ENCODE measurements at places on chromosomes 3 and 15.
A peak's percentile ranks its signal among the peaks of the same experiment; 100 is the strongest.

- H3K27ac ChIP-seq: peak overlapping the region; percentile 96
- peak overlapping the region; percentile 100 for H3K4me3 ChIP-seq
- H3K27me3 ChIP-seq: no peaks in the 10 kb centered on the region
- H3K36me3 ChIP-seq: peaks cover 16% of the 10 kb centered on the region
- H3K4me1 ChIP-seq: peaks cover 51% of the 10 kb centered on the region
- DNase-seq: peak; percentile 57
Observed at GRCh38 chr3:196740481-196741248, 1.0 kb downstream of the PAK2 start.

DNA sequence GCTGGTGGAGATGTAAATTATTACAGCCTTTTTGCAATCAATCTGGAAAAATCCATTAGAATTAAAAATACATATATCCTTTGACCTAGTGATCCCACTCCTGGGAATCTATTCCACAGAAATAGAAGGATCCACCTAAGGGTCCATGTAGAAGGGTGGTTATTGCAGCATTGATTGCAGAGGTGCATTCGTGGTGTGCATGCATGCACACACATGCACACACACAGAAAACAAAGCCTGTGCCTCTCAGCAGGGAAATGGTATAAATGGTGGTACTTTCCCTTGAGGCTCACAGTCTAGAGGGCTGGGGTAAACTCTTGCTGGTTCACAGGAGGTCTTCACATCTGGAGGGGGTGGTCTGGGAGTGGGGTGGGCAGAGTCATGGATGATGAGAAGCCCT, 19.4 kb upstream of the ADPGK start:
- no peak overlapping the region for H3K4me3 ChIP-seq
- H3K36me3 ChIP-seq: no peaks in the 10 kb centered on the region
- peaks cover 29% of the 10 kb centered on the region for H3K27me3 ChIP-seq
- H3K4me1 ChIP-seq: peaks cover 7% of the 10 kb centered on the region
- no peak overlapping the region for H3K27ac ChIP-seq
- DNase-seq: no peak

DNA sequence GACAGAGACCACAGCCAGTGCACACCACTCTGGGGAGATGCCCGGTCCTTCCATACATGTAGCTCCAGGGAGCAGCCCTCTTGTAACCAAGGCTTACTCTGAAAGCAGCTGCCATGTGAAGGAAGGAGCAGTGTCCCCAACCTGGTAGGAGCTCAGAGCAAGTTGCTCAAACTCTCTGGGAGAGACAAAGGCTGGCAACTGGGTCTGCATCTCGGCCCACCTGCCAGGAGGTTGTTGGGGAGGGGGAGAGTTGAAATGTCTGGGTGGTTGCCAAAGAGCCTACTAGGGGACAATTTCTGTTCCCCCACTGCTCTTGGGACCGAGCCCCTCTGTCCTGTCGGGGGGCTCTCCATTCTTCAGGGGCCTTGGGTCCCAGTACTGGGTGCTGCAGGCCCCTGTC, 309.9 kb downstream of the TLE3 start:
- no peak for DNase-seq
- peaks cover 14% of the 10 kb centered on the region for H3K4me1 ChIP-seq
- no peak overlapping the region for H3K27ac ChIP-seq
- H3K27me3 ChIP-seq: peaks cover 51% of the 10 kb centered on the region
- H3K4me3 ChIP-seq: no peak overlapping the region

DNA sequence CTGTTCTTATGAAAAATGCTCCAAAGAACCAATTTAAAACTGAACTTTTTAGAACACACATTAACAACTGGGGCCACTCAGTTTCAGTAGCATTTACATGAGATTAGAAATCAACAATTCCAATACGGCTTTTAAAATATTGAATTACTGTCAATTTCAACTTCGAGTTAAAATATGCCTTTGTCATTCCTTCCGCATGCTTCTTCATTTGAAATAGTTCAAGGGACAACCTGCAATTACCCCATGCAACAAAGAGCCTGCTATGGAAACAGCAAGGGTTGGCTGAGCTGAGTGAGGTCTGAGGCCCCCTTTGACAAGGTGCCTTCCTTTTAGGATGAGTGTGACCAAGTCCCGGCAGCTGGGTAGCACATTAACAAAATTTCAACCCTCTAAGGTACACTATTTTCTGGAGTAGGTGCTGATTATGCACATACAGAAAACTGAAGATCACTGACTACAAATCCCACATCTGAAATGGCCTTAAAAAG, 11.6 kb downstream of the PDCD10 start:
- H3K36me3 ChIP-seq: peaks cover 11% of the 10 kb centered on the region
- H3K27ac ChIP-seq: no peak overlapping the region
- H3K27me3 ChIP-seq: no peaks in the 10 kb centered on the region
- H3K4me3 ChIP-seq: no peak overlapping the region
- peaks cover 14% of the 10 kb centered on the region for H3K4me1 ChIP-seq
- DNase-seq: no peak

DNA sequence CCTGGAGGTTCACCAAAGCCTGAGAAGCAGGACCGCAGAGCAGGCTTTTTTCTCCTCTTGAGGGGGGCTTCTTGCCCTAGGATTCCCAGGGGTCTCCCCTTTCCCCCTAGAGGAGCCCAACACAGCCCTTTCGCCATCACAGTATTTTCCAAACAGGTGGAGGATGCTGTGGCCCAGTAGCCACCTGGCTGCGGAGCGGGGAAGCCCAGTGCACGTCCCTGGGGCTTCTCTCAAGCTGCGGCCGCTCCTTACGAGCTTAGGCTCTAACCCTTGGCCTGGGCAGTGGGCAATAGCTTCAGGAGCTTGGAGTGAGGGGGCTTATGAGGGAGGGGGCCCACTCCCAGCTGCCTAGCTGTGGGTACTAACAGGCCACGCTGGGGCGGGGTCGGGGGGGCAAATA, 11.6 kb upstream of the DLL4 start:
- H3K27me3 ChIP-seq: no peaks in the 10 kb centered on the region
- H3K4me3 ChIP-seq: no peak overlapping the region
- H3K27ac ChIP-seq: no peak overlapping the region
- H3K4me1 ChIP-seq: no peaks in the 10 kb centered on the region
- no peak for DNase-seq

DNA sequence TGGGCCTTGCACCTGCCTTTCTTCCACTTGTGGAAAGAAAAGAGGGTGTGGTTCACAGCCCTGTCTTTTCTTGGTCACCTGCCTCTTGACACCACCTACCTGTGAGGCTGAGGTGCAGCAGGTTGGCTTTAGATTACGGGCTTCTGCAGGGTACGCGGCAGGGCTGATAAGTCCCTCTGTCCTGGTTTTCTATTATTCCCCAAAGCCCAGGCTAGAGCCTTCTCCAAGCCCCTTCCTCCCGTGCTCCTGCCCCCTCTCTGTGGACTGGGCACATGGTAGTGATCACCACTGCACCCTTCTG, 44.8 kb upstream of the HACD2 start:
- no peaks in the 10 kb centered on the region for H3K27me3 ChIP-seq
- DNase-seq: no peak
- H3K27ac ChIP-seq: no peak overlapping the region
- no peaks in the 10 kb centered on the region for H3K36me3 ChIP-seq
- no peaks in the 10 kb centered on the region for H3K4me1 ChIP-seq
- H3K4me3 ChIP-seq: no peak overlapping the region

DNA sequence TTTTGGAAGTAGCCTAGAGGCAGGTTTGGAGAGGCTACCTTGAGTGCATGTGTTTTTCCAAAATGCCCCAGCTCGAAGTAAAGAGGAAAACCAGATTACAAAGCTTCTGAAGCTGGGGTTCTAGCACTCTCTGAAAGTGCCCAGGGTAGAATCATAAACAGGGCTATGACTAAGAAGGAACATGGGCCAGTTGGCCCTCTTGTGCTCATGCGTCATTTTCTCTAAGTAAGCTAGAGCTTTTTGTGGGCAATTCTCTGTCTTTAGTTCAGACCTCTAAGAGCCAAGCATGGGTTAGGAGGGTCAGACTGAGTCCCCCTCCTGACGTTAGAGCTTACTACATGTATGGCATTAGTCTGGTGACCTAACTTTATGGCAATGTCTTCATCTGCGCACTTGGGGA, 129.5 kb upstream of the UMPS start:
- no peaks in the 10 kb centered on the region for H3K4me1 ChIP-seq
- H3K4me3 ChIP-seq: no peak overlapping the region
- no peak for DNase-seq
- H3K27me3 ChIP-seq: peaks cover 7% of the 10 kb centered on the region
- no peaks in the 10 kb centered on the region for H3K36me3 ChIP-seq

DNA sequence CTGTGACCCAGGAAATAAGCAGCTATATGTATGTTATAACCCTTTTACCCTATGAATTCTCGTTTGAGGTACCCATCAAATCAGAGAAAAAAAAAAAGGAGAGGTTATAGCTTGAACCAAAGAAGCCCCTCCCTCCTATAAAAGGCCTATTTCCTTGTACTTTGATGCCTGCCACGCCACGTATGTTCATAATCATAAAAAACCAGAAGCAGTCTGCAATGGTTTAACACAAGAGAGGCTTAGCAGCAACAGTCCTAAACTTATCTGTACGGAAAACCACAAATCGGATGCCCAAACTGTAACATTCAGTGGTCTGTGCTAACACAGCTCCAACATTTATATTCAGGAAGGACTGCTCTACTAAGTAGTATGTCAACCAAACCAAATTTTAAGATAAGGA, 21.2 kb downstream of the CCR8 start:
- peaks cover 3% of the 10 kb centered on the region for H3K36me3 ChIP-seq
- peak overlapping the region; percentile 31 for H3K27ac ChIP-seq
- no peak for DNase-seq
- H3K4me1 ChIP-seq: peaks cover 38% of the 10 kb centered on the region
- no peak overlapping the region for H3K4me3 ChIP-seq

- no peak overlapping the region for H3K27ac ChIP-seq
- H3K4me3 ChIP-seq: no peak overlapping the region
- no peak for DNase-seq
- H3K36me3 ChIP-seq: peaks cover 37% of the 10 kb centered on the region
Observed at GRCh38 chr15:67652586-67652985, 110.1 kb downstream of the MAP2K5 start.

- H3K4me1 ChIP-seq: peaks cover 4% of the 10 kb centered on the region
- no peak overlapping the region for H3K27ac ChIP-seq
- no peaks in the 10 kb centered on the region for H3K27me3 ChIP-seq
- H3K4me3 ChIP-seq: no peak overlapping the region
- peaks cover 13% of the 10 kb centered on the region for H3K36me3 ChIP-seq
- no peak for DNase-seq
Observed at GRCh38 chr3:48047841-48048464, 31.7 kb upstream of the MAP4 start.

- H3K4me3 ChIP-seq: no peak overlapping the region
- H3K27me3 ChIP-seq: no peaks in the 10 kb centered on the region
- no peaks in the 10 kb centered on the region for H3K36me3 ChIP-seq
- H3K27ac ChIP-seq: no peak overlapping the region
- no peak for DNase-seq
Observed at GRCh38 chr3:45635475-45636256, 41.1 kb downstream of the LIMD1 start.

All from activated T-cell treated with anti-CD3 and anti-CD28 coated beads, Interleukin-2, amount 50 U/mL, for 72 hours (primary cell).